Osteoblast (primary cell): ENCODE measurements at places on chromosomes 3 and 15. TPM values are rescaled to one million over a fixed set of nuclear protein-coding genes. Genes with fewer than 3 reads are reported as not detected.

Gene KBTBD13
- total RNA-seq, result not detected in 2 replicates

Gene ZIC1
- 2.1 and 3.6 TPM in 2 replicates for total RNA-seq

Gene GOLGA8K
- total RNA-seq, result 0.29 and 0.36 TPM in 2 replicates

Gene RBP2
- not detected in 2 replicates for total RNA-seq

Gene CFAP44
- total RNA-seq, result 5.6 and 5.8 TPM in 2 replicates

Gene CILP
- under 0.01 TPM in 2 replicates for total RNA-seq

Gene TGM4
- not detected in 2 replicates for total RNA-seq

Gene FANCD2OS
- not detected in 2 replicates for total RNA-seq
